ENCODE measurements at places on chromosomes 1 and 21.

GRCh38 chr1:169545472-169545871, 40.8 kb downstream of the F5 start:
- no peak for DNase-seq

GRCh38 chr21:17783481-17784179, 35.5 kb downstream of the C21orf91 start:
- DNase-seq: no peak

DNA sequence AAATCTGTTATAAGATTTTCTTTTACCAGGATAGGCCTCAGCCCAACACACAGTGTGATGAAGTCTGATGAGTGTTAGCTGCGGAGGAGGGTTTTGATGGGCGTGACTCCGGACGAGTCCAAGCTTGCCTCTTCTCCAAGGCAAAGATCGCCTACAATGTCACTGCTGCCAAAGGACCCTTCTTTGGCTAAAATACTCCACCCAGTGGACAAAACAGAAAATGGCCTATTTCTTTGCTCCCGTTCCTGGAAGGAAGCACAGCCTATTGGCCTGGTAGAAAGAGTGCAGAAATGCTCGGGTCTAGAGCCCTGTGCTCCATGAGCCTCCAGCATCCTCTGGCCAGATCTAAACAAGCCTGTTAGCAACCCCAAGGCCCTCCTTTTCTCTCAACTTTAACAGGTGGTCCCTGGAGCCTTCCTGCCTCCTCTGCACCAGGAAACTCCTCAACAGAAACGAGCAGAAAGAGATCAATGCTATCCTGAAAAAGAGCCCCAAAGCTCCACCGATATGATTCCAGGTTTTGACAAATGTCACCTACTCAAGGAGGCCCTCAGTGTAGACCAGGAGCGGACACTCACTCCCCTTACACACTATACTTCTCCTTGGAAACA, 3.4 kb upstream of the CASQ2 start:
- peak; percentile 88 for DNase-seq

- no peak for DNase-seq
Observed at GRCh38 chr1:11722538-11722937, 13.4 kb upstream of the AGTRAP start.

GRCh38 chr1:186745531-186746146, 65.4 kb upstream of the PTGS2 start:
- DNase-seq: no peak

- DNase-seq: peak; percentile 87
Observed at GRCh38 chr1:42962641-42963377, 4.1 kb upstream of the SLC2A1 start.

DNA sequence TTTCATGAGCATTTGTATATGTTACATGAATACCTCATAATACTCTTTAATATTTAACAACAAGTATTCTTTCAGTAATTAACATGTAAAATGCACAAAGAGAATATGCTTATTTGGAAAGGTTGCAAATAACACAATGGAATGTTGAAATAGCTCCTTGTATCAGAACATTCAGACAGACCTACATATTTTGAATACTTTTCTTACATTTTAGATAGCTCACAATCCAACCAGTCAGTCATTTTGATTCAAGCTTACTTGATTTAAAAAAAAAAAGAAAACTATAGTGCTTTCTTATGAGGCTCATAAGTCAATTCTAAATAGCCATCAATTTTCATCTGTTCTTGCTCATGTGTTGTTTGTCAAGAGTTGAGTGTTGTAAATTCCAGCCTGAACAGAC, 518.8 kb downstream of the ADGRL2 start:
- DNase-seq: no peak

DNA sequence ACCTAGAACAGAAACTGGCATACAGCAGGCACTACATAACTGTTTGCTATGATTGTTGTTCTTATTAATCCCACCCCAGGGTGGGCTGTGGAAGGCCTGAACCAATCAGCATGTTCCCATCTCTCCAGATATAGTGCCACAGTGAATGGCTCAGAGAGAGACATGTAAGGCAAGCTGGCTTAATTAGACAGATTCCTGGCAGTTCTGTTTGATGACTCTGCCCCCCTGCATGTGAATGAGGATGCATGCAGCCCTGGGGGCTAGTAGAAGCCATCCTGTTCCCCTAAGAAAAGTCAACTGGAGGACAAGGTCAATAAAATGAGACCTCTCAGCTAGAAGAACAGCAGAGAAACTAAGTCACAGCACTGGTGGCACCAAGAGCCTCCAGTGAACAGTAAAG, 130.3 kb downstream of the GLIS1 start:
- no peak for DNase-seq

DNA sequence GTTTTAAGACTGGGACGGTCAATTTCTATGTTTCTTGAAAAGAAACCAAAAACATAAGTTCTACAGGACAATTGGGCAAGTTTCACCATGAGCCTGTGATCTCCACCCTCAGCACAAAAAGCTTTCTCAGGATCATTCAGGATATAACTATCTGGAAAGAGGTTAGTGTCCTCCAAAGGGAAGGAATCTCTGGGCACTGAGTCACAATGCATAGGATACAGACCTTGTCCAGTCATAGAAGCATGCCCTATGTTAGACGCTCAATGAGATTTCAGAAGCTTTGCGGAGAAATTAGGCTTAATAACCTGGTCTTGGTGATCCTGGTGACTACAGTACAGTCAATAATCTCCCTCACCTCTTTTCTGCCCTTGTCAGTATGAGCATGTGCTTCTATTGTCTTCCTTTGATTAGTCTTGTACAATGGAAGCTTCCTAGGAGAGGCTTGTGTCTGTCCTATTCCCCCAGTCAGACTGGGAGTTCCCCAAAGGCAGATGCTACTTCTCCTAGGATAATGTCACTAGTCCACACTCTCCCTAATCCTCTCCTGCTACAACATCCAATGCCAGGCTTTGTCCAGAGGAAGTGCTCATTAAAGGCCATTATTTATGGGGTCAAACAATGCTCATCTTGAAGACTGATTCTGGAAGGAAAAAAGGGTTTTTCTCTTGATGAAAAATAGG, 97.4 kb downstream of the KCNH1 start:
- DNase-seq: no peak

- no peak for DNase-seq
Observed at GRCh38 chr1:86848654-86849053, 65.3 kb downstream of the SELENOF start.

DNA sequence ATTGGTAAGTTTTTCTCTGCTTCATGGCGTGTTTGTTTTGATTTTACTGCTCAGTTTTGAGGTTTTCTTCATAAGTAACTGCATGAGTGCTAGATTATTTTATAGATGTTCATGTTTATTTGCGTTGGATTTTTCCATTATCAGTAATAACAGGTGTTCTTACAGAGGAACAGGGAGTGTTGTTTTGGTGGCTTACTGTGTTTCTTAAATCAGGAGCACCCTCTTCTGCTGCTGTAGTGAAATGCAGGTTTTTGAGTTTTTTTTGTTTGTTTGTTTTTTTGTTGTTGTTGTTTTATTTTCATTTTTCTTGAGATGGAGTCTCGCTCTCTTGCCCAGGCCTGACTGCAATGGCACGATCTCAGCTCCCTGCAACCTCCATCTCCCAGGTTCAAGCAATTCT, 32.6 kb downstream of the CTBS start:
- no peak for DNase-seq

- no peak for DNase-seq
Observed at GRCh38 chr1:163084330-163084729, 15.2 kb downstream of the RGS4 start.

DNA sequence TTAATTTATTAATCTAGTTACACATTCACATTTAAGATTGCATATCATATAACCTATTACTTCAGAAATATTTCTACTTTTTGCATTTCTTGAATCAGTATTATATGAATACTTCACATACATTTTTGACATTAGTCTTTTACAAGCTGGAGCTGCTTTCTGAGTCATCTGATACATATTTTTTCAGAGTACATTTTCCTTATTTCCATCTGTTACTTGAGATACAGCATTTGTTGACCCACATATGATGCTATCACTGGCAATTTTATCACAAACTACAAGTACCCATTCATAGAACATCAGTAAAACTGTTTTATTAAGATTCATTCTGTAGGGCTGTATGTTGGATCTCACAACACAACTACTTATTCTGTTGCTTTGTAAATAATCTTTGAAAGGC, 367.2 kb upstream of the ST6GALNAC5 start:
- DNase-seq: no peak

- no peak for DNase-seq
Observed at GRCh38 chr1:24255226-24255625, 63.9 kb upstream of the GRHL3 start.

- no peak for DNase-seq
Observed at GRCh38 chr1:213119794-213120193, 68.8 kb downstream of the RPS6KC1 start.

DNA sequence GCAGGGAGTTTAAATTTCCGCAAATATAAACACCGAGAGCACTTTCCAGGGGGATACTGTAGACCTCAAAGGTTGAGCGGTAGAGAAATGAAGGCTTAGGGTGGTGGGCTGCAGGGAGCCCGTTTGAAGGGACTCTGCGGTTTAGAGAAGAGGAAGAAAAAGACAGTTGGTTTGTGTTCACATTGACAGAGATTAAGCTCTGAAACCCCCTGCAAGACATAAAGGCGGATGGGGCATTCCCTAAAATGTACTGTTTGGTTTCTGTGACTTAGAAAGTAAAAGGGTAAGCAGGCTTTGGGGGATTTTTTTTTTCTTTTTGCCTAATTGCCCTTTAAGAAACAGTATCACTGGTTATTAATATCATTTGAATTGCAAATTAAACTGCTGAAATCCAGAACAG, 1.3 kb downstream of the KAZN start:
- no peak for DNase-seq

DNA sequence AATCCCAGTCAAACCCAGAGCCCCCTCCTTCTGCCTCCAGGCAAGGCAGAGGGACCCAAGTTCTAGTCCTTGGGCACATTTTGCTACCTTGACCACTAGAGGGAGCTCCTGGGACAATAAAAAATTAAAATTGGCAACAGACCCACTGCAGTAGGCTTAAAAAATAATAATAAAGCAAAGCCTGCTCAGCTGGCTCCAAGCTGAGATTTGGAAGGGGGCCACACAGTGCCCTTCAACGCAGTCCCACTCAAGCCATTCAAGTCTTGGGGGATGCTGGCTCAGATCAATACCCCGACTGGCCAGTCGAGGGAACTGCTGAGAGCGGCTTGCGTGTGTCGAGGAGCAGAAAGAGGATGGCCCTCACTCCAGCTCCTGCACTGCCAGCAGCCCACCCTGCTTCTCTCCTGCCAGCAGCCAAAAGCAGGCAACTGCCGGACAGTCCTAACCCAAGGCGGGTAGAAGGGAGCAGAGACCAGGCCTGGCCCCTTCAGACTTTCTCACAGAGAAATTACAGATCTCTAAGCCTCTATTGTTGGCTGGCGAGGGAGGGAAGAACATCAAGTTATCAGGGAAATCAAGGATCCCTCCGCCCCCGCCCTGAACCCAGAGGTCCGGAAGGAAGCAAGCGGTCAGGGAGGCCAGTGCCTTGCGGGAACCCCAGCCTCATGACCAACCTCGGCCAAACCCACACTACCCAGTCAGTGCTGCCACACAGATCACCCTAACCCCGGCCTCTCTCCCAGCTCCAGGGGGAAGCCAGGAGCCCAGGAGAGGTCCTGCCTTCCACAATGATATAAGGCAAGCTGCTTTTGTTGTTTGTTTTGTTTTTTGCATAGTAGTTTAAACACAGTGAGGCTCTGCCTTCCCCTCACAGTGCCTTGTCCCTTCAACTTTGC, 4.9 kb upstream of the ALDH4A1 start:
- DNase-seq: no peak

GRCh38 chr1:97137862-97138514, 416.4 kb downstream of the PTBP2 start:
- no peak for DNase-seq

- no peak for DNase-seq
Observed at GRCh38 chr1:200281201-200281835, 128.5 kb downstream of the ZNF281 start.

Data from ureter (tissue), 1 donor.